Natural killer cell (primary cell): ENCODE measurements at places on chromosomes 1 and 21. TPM values are rescaled to one million over a fixed set of nuclear protein-coding genes. Genes with fewer than 3 reads are reported as not detected.

- peaks cover 63% of the 10 kb centered on the region for H3K4me1 ChIP-seq
- H3K4me3 ChIP-seq: no peak overlapping the region
- no peak for DNase-seq
- H3K36me3 ChIP-seq: peaks cover 2% of the 10 kb centered on the region
- H3K27ac ChIP-seq: no peak overlapping the region
Observed at GRCh38 chr1:2239384-2239985, 11.4 kb downstream of the SKI start.

Gene SPRR5
- total RNA-seq: not detected

Gene MLLT11
- total RNA-seq: 17.6 TPM

Gene MTMR11
- 2.9 TPM for total RNA-seq

- H3K36me3 ChIP-seq: no peaks in the 10 kb centered on the region
- H3K27me3 ChIP-seq: no peaks in the 10 kb centered on the region
- H3K4me1 ChIP-seq: no peaks in the 10 kb centered on the region
- no peak overlapping the region for H3K4me3 ChIP-seq
- no peak overlapping the region for H3K27ac ChIP-seq
Observed at GRCh38 chr1:171139890-171140289, 45.2 kb upstream of the FMO2 start.

DNA sequence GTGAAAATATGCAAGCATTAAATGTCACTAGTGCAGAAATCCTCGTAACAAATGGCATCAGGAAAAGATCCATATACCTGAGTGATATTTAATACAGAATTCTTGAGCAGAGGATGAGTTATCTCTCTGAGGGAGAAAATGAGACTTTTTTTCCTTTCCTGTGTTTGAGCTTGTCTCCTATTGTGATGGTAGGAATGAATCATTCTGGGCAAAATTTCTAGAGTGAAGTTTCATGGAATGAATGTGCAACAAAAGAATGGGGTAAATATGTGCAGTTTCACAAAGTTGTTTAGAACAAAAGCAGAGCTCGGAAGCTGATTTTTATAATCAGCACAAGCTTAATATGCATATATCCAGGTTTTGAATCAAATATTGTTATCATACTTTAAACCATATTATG, 4.6 kb downstream of the CTPS1 start:
- H3K36me3 ChIP-seq: peaks cover 50% of the 10 kb centered on the region
- no peaks in the 10 kb centered on the region for H3K27me3 ChIP-seq
- no peak for DNase-seq
- H3K4me3 ChIP-seq: no peak overlapping the region
- peaks cover 12% of the 10 kb centered on the region for H3K4me1 ChIP-seq
